ENCODE measurements at places on chromosomes 2 and 18. TPM values are rescaled to one million over a fixed set of nuclear protein-coding genes. Genes with fewer than 3 reads are reported as not detected.
A peak's percentile ranks its signal among the peaks of the same experiment; 100 is the strongest.

GRCh38 chr2:218014706-218015585, 12.2 kb upstream of the TNS1 start:
- DNase-seq: no peak

DNA sequence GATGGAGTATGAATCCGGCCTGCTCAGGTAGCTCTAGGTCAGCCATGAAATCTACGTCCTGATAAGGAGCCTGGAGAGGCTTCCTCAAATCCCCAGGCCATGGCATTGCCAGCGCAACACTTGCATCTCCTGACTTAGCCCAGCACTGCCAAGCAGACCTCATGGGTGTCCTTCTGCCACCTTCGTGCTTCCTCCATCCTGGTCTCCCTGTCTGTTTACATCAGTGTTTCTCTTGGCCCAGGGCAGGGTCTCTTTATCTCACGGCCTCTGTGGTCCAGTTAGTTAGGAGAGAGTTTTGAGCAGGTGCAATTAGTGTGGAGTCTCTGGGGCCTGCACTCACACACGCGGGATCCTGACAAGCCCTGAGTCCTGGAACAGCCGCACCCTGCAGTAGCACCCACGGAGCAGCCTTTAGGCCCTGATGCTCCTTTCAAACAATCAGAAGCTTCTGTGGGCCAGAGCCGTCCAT, 193.1 kb upstream of the ARL4C start:
- DNase-seq: no peak

- DNase-seq: peak; percentile 6
These were observed 97.4 kb downstream of the LRP1B start for GRCh38 chr2:142033393-142033792.

DNA sequence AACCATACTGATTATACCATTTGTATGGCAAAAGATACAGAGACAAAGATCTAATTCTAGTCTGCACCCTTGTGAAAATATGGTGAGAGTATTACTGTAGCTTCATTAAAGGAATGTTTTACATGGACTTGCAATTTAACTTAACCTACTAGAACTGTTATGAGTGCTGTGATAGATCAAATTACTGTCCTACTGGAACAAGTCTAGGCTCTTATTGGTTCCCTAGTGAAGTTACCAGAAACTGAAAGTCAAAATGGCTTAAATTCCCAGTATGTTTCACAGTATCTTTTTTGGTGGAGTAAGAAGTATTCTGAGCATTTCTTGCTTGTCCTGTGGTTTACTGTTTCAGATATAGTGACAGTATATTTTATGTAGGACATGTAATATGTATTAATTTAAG, 3.8 kb upstream of the TBR1 start:
- DNase-seq: no peak

DNA sequence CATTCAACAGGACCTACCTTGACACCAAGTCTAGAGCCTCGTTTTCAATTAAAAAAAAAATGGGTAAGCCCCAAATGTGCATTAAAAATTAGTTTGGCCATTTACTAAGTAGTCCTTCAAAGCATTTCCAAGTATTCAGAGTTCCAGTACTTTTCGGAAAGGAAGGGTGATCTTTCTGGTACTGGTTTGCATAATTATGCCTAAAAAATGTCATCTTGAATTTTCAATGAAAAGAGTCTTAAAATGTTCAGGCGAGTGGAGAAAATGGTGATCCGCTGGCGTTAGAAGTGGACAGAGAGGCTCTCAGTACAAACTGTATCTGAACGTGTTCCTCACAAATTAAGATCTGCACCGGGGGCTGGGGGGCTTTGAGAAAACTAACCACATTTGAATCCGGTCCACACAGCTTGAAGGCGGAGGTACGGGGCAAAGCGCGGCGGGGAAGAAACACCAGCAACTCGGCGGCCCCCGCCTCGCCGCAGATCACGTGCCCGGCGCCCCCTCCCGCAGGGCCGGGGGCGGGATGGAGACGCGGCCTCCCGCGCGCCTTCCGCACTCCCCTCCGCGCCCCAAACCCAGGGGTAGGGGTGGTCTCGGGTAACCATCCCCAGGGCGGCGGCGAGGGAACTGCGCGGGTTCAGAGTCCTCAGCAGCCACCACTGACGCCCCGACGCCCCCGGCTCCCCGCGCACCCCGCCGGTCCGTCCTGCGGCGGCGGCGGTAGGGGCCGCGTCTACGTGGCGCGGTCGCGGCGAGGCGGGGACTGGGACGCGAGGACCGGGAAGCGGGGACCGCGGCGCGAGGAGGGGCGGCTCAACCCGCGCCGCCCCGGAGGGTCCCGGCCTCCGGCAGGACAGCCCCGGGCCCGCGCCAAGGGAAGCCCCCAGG, 564 bp downstream of the LPIN2 start:
- DNase-seq: peak; percentile 29

DNA sequence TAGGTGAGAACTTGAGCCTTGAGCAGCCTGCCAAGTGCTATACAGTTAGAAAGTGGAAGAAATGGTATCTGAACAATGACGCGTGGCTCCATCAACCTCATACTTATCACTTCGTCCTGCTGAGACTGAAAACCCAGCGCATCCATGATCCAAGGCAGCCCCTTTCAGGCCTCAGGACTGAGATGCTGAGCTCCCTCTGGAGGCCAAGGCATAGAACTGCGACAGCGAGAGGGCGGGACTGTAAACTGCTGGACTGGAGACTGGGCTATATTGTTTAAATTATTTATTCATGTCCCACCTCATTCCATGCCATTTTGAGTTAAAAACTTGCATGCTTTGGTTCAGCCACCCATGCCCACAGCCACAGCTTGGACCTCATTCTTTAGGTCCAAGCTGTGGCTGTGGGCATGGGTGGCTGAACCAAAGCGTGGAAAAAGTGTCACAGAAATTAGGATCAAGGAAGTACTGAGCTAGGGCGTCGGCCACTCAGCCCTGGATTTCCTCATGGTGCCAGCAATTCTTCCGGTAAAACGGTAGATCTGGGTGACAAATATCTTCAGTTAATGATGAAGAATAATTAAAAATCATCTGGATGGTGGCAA, 195.5 kb downstream of the L3MBTL4 start:
- DNase-seq: peak; percentile 54

DPP10 gene
- not detected for total RNA-seq
